ENCODE measurements at places on chromosomes 4 and X.

- no peak for DNase-seq
Measured at GRCh38 chr4:76199664-76200211, 13.9 kb downstream of the SCARB2 start.

GRCh38 chr4:7593646-7594412, 159.1 kb upstream of the PSAPL1 start:
- no peak for DNase-seq

DNA sequence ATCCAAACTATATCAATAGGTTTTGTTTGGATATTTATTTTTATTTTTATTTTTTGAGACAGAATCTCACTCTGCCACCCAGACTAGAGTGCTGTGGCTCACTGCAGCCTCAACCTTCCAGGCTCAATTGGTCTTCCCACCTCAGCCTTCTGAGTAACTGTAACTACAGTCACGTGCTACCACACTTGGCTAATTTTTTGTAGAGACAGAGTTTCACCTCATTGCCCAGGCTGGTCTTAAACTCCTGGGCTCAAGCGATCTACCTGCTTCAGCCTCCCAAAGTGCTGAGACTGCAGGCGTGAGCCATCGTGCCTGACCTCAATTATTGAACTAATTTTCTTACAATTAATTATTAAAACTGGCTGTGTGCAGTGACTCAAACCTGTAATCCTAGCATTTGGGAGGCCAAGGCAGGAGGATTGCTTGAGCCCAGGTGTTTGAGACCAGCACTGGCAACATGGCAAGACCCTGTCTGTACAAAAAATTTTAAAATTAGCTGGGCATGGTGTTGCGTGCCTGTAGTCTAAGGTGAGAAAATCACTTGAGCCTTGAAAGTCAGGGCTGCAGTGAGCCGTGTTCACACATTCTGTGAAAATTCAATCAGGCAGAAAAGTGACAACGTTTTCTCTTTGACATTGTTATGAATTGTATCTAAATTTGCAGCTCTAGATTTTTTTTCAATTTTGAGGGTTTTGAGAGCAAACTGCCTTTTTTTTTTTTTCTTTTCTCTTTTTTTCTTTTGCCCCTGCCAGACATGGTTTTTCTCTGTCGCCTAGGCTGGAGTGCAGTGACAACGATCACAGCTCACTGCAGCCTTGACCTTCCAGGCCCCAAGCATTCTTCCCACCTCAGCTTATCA, 66.0 kb downstream of the UBE2K start:
- no peak for DNase-seq

DNA sequence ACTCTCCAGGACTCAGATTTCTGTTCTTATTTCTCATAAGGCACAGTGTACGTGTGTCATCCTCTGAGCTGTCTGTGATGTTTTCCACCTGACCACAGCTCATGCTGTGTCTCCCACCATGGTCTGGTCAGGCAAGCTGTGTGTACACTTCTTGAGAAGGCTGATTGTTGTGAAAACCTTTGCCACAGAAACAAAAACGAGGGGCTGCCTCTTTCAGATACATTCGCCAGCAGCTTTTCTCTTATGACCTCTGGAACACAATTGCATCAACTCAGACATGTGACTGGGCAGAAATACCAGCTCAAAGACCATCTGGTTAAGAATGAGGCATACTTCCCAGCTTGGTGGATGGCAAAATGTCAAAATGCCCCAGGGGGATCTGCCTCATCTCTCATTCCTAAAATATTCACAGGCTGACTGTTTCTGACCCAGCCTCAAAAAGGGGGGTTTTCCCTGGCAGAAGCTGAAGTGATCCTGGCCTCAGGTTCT, 46.1 kb downstream of the PGRMC2 start:
- no peak for DNase-seq

DNA sequence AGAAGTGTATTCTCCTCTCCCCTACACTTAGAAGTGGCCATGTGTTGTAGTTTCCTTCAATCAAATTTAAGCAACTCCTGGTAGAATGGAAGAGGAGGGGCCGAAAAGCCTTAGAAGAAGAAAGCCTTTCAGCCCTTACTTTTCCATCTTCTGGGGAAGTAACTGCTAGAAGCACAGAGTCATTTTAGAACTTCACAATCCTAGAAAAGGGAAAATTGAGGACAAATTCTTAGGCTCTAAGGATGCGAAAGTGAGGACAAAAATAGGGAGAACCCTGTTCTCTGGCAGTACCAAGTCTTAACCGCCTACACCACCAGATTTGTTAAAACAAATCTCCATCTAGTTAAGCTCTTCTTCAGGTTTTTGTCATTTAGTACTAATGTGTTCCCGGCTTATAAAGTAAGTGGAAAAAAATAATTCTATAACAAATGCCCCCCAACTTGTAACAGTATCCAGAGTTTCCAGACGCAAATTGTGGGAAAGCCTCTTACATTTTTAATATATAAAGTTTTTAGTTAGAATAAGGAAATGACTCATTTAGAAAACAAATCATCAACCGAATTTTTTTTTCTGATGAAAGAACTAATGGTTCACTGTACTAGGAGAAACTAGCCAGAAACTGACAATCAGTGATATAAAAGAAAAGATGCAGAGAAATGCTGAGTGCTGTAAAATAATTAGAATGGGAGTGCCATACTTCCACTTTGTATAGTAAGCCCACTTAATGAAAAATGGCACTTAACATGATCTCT, 76.0 kb downstream of the ARAP2 start:
- no peak for DNase-seq

GRCh38 chr4:45324455-45325417, 598.4 kb upstream of the GNPDA2 start:
- DNase-seq: no peak

GRCh38 chr4:105145903-105146275, 787 bp upstream of the TET2 start:
- peak; percentile 33 for DNase-seq

- no peak for DNase-seq
Measured at GRCh38 chr4:36029951-36030350, 214.4 kb downstream of the ARAP2 start.

DNA sequence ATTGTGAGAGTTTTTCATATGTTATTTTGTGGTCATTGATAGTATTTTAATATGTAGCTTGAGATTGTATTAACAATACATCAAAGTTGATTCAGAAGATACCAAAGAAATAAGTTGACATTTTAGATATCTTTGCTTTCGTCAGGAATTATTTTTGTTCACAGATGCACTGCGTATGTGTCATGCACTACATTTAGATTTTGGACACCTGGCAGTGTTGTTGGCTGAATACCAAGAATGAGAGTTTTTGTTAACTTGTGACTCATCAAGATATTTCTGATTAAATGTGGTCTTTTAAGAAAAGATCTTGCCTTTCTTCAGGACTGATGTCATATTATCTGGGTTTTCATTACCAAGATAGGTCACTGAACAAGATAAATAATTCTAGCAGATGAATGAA, 633.4 kb downstream of the CENPC start:
- no peak for DNase-seq

- DNase-seq: no peak
Measured at GRCh38 chr4:171954650-171955049, 141.4 kb downstream of the GALNTL6 start.

GRCh38 chr4:26310264-26310663, 10.6 kb upstream of the RBPJ start:
- no peak for DNase-seq

DNA sequence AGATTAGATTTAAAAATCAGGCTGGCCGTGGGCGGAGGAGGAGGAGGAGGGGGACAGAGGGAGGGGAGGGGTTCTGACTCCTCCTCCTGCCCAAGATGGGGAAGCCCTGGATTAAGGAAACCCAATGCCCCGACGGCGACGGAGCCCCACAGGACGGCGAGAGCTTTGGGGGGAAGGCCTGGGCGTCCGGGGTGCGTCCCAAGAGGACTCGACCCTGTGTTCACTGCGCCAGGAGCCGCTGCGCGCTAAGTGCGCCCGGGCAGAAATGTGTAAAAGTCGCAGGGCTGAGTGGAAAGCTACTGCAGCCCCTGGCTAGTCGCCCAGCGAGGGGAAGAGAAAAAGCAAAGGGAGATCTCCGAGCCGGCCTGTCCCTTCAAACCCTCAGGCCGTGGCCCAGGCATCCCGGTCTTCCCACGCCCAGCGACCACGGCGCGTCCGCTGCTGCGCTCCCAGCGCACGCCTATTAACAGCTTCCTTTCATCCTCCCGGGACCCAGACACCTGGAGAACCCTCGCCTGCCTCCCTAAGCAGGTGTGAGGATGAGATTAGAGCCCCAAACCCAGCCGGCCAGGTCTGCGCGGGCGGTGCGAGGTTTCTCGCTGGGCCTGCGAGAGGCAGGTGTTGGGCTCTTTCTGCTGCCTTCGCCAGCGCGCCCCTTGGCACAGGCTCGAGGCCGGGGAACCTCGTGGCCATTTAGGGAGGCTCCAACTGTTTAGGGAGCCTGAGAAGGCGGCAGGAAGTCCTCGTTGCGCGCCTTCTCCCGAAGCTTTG, 1.4 kb upstream of the RPS6KA3 start:
- peak; percentile 6 for DNase-seq

DNA sequence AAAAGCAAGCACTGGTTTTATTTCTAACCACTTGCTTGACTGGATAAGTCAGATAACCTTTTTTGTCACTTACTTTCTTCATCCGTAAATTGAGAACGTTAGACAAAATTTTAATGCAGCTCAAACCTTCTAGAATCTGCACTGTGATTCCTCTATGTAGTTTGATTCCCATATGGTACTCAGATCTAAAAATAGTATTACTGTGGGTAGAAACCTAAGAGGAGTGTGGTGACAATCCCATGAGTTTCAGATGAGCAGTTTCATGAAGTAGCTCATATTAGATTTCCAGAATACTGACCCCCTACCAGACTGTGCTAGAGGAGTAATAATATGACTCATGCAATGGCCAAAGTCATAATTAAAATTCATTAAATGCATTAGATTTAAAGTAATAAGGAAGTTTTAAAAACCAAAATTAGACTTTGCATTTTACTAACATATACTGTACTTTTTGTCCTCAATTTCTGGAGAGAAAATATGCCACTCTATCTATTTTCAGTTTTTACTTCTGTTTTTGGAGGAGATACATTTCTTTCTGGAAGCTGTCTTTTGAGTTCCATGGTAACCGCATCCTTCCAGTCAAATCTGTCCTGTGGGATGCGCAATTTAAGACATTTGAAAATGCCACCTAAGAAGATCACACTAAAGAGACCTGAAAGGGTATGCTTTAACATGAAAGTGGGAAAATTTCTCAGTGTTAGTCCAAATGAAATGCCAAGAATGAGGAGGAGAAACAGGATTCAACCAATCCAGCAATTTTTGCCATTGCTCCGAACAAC, 64.1 kb upstream of the GPM6A start:
- no peak for DNase-seq

GRCh38 chr4:169741569-169741968, 16.2 kb downstream of the HPF1 start:
- DNase-seq: no peak

DNA sequence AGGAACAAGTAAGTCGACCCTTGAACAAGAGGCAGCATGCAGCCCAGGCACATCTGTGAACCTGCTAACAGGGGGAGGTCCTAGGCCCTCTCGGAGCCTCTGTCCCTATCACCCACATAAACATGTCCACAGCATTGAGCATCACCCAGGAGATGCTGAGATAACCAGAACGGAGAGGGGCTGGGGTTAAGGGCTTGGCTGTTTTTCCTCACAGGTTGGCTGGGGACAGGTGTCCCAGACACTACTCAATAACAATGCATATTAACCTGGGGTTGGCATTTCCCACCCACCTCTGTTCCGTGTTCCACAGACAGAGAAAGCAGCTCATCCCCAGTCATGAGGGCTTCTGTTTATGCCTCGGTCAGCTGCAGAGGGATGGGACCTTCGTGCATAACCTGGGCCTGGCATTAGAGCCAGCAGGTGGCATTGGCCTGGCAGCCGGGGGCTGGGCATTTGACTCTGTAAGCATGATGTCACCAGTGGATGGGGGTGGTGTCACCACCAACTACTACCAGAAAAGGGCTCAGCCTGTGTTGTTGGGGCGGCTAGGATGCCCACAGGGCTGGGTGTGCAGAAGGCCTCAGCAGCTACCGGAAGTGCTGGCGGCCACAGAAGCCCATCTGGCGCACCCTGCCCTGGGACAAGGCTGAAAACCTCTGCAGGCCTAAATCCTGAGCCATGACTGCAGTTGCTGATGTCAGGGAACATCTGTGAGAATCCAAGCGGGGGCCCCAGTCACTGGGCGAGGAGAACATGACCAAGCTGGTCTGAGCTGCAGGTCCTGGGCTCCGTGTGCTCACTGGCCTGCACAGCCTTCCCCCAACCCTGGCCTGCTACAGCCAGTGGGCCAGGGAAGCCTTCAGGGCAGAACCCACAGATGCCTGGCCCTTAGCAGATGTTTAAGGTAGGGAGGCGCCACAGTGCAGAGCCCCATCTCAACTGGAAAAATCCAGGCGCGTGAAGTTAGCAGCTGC, 351.4 kb downstream of the NR3C2 start:
- no peak for DNase-seq

DNA sequence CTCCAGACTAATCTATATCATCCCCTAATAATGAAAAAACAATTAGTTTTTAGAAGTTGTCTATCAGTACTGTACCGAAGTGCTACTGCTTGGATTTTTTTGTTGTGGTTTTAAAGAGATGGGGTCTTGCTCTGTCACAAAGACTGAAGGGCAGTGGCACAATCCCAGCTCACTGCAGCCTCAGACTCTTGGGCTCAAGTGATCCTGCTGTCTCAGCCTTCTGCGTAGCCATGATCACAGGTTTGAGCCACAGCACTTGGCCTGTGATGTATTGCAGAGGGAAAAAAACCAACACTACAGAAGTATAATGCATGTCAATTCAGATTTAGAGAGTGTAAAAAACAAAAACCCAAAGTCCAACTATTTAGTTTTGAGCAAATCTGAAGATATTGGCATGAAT, 875.0 kb downstream of the ADGRL3 start:
- no peak for DNase-seq

GRCh38 chr4:184722798-184723197, 11.1 kb downstream of the CENPU start:
- no peak for DNase-seq

GRCh38 chr4:174828845-174829701, at the start of gene GLRA3:
TSS of gene GLRA3 (minus strand) at chr4:174829247. CDS start at chr4:174828811, 436 bp downstream.
- no peak for DNase-seq

DNA sequence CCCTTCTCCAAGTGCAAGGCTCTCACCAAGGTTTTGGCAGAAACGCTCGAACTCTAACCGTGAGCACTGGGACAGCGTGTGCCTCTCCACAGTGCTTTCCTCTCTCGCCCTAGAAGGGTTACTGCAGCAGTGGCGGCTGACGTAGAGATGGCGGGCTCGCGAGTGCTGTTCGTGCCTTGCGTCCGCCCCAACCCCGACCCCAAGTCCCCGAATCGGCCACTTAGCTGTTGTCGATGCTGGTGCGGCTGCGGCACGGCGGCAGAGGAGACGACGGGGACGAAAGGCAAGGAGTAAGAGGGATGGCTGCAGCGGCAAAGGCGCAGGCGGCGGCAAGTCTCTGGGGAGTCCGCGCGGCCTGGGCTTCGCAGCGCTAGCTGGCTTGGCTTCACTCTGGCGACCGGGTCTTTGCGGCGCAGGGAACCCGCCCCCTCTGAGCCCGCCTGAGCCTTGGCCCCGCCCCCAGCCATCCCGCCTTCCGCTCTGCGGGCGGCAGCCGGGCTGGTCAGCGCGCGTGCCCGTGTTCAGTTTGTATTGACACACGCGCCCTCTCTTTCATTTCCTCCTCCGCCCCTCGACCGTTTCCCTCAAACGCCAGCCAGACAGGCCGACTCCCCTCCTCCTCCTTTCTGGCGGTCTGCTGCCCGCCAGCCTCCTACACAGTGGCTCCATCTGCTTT, at the start of gene SPIN4:
Gene SPIN4, minus strand, starts transcription at position 392 of the 676 bp plus-strand sequence. CDS start 513 bp downstream, outside the sequence.
- peak; percentile 72 for DNase-seq

- no peak for DNase-seq
Measured at GRCh38 chr4:186030399-186030775, 38.6 kb upstream of the TLR3 start.

Data from CD4-positive, alpha-beta T cell (primary cell).